ENCODE measurements at places on chromosomes 4 and X. TPM values are rescaled to one million over a fixed set of nuclear protein-coding genes. Genes with fewer than 3 reads are reported as not detected.

The FATE1 gene
- polyA plus RNA-seq = not detected

DNA sequence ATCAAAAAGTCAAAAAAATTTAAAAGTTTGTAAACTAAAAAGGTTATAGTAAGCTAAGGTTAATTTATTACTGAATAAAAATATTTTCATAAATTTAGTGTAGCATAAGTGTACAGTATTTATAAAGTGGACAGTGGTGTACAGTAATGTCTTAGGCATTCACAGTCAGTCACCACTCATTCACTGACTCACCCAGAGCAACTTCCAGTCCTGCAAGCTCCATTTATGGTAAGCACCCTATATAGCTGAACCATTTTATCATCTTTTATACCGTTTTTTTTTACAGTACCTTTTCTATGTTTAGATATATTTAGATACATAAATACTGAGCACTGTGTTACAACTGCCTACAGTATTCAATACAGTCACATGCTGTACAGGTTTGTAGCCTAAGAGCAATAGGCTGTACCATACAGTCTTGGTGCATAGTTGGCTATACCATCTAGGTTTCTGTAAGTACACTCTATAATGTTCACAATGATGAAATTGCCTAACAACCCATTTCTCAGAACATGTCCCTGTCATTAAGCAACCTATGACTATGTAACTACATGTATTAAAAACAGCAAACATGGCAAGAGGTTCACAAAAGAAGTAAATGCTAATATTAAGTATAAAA is 18.6 kb downstream of the ACSL4 start:
- no peak overlapping the region for H3K4me3 ChIP-seq
- no peak for DNase-seq
- H3K27ac ChIP-seq = no peak overlapping the region
- no peaks in the 10 kb centered on the region for H3K4me1 ChIP-seq
- H3K36me3 ChIP-seq = no peaks in the 10 kb centered on the region

GRCh38 chrX:31609130-31609529 is 537.3 kb upstream of the FTHL17 start:
- no peak for DNase-seq
- H3K27me3 ChIP-seq = no peaks in the 10 kb centered on the region
- H3K4me1 ChIP-seq = no peaks in the 10 kb centered on the region
- no peaks in the 10 kb centered on the region for H3K36me3 ChIP-seq
- H3K4me3 ChIP-seq = no peak overlapping the region

GRCh38 chr4:8295471-8295870 is 25.9 kb downstream of the HTRA3 start:
- H3K4me1 ChIP-seq = no peaks in the 10 kb centered on the region
- DNase-seq = peak; percentile 56
- H3K27ac ChIP-seq = no peak overlapping the region
- no peaks in the 10 kb centered on the region for H3K36me3 ChIP-seq
- H3K4me3 ChIP-seq = no peak overlapping the region

The PCDH7 gene
- 24.9 TPM for polyA plus RNA-seq

DNA sequence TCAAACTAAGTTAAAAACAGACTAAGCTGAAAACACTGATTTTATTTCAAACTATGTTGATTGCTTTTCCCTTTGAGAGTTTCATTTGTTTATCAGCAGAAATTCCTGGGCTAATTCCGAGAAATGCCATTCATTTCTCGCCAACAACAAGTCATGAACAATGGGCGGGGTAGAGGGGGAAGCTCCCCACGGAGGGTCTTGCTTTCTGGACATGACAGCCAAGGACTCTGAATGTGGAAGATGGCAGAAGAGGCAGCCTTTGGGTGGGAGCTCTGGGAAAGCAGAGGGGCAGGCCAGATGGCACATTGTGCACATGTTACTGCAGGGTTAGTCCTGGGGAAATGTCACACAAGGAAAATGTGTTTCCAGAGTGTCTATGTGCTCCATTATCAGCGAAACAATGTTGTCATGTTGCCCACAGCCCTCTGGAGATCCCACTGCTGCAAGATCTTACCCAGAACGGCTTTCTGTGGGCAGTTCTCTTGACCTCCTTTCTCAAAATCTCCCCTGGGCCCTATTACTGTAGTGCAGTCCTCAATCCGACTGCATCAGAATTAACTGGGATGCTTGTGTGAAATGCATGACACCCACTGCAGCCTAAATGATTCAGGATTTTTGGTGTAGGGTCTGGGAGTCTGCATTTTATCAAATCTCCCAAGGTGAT is 45.0 kb downstream of the CHRDL1 start:
- no peaks in the 10 kb centered on the region for H3K4me1 ChIP-seq
- no peak for DNase-seq
- H3K36me3 ChIP-seq = no peaks in the 10 kb centered on the region
- H3K27me3 ChIP-seq = no peaks in the 10 kb centered on the region

The HDX gene
- polyA plus RNA-seq = 3.2 TPM

DNA sequence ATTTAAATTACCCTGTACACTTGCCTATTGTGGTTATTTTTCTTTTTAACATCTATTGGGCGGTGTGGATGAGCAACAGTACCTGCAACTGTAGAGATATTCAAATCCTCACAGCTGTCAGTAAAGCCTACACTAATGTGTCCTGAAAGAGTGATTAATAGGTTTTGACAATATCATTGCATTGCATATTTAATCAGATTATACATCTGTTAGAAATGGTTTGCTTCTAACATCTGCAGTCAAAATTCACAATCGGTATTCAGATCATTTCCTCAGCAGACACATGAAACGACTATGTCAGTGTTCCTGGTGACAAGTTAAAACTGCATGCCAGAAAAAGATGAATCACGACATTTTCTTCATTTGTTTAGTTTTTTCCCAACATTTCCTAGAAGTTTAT is 254.6 kb upstream of the EPHA5 start:
- H3K4me3 ChIP-seq = no peak overlapping the region
- H3K36me3 ChIP-seq = no peaks in the 10 kb centered on the region
- H3K4me1 ChIP-seq = no peaks in the 10 kb centered on the region
- DNase-seq = no peak

The DCAF8L2 gene
- not detected for polyA plus RNA-seq

DNA sequence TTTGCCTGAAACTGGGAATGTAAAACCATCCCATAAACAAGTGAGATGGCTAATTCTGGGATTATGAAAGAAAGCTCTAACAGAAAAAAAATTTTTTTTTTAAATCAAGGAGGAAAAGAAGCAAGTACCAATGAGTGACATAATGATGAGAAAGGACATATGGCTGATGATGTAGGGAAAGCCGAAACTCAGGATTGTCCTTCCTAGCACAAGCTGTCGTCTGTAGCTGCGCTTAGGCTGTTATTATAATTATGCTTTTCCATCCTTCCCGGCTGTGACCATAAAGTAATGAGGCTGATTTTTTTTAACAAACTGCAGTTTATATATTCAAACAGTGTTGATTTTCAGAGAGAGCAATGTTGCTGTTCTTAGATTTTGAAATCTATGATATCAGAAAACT is 209.8 kb upstream of the NOCT start:
- DNase-seq = no peak
- no peaks in the 10 kb centered on the region for H3K4me1 ChIP-seq
- no peak overlapping the region for H3K4me3 ChIP-seq
- no peaks in the 10 kb centered on the region for H3K27me3 ChIP-seq

DNA sequence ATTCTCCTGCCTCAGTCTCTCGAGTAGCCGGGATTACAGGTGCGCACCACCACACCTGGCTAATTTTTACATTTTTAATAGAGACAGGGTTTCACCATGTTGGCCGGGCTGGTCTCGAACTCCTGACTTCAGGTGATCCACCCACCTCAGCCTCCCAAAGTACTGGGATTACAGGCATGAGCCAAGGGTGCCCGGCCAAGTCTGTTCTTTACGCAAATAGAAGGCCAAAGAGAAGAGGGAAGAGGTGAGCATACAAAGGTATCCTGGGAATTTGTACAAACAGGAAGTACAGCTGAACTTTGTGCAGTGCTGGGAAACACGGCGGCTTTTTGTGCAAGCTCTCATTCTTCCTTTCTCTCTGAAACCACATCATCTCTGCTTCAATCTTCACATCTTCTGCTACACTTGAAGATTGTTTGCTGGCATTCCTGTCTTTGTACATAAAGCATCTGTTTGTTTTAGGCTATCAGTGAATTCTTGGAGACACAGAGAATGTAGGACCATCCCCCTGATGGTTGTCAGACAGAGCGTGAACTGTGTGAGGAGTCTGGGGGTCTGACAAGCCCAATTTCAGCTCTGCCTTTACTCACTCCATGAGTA is 71.9 kb upstream of the PRSS48 start:
- H3K27ac ChIP-seq = no peak overlapping the region
- H3K4me1 ChIP-seq = peaks cover 2% of the 10 kb centered on the region
- DNase-seq = no peak
- H3K4me3 ChIP-seq = no peak overlapping the region
- no peaks in the 10 kb centered on the region for H3K27me3 ChIP-seq

The MID1IP1 gene
- 27.9 TPM for polyA plus RNA-seq

The FANCB gene
- 0.38 TPM for polyA plus RNA-seq

GRCh38 chr4:45120163-45120562 is 393.8 kb upstream of the GNPDA2 start:
- no peaks in the 10 kb centered on the region for H3K27me3 ChIP-seq
- no peaks in the 10 kb centered on the region for H3K36me3 ChIP-seq
- H3K4me1 ChIP-seq = no peaks in the 10 kb centered on the region

- H3K4me3 ChIP-seq = no peak overlapping the region
- no peaks in the 10 kb centered on the region for H3K36me3 ChIP-seq
- H3K27ac ChIP-seq = no peak overlapping the region
- no peak for DNase-seq
- H3K27me3 ChIP-seq = no peaks in the 10 kb centered on the region
Measured at GRCh38 chr4:120843849-120844527, 78.5 kb downstream of the PRDM5 start.

- H3K27ac ChIP-seq = no peak overlapping the region
- no peaks in the 10 kb centered on the region for H3K27me3 ChIP-seq
- DNase-seq = no peak
- H3K36me3 ChIP-seq = no peaks in the 10 kb centered on the region
- no peak overlapping the region for H3K4me3 ChIP-seq
- H3K4me1 ChIP-seq = no peaks in the 10 kb centered on the region
Measured at GRCh38 chr4:69689599-69689998, 36.6 kb upstream of the UGT2A1 start.

DNA sequence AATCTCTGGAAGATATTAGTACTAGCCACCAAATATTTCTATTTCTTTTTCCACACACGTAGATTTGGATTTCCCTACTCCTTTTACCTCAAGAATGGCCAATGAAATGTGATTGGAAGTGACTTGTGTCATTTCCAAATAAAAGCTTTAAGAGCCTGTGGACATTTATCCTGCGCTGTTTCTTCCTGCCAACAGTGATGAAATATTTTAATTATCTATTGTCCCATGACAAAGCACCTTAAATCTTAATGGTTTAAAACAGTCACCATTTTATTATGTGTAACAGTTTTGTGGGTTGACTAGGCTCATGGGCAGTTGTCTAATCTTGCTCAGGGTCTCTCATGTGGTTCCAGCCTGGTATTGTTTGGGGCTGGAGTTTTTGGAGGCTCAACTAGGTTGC is 3.5 kb upstream of the PGRMC2 start:
- no peaks in the 10 kb centered on the region for H3K36me3 ChIP-seq
- H3K4me3 ChIP-seq = no peak overlapping the region
- no peaks in the 10 kb centered on the region for H3K4me1 ChIP-seq
- no peak for DNase-seq

The NSUN7 gene
- 4.9 TPM for polyA plus RNA-seq

- no peak overlapping the region for H3K27ac ChIP-seq
- DNase-seq = no peak
- no peaks in the 10 kb centered on the region for H3K36me3 ChIP-seq
- H3K27me3 ChIP-seq = no peaks in the 10 kb centered on the region
- no peak overlapping the region for H3K4me3 ChIP-seq
Measured at GRCh38 chr4:1471443-1472147, 65.4 kb upstream of the NKX1-1 start.

DNA sequence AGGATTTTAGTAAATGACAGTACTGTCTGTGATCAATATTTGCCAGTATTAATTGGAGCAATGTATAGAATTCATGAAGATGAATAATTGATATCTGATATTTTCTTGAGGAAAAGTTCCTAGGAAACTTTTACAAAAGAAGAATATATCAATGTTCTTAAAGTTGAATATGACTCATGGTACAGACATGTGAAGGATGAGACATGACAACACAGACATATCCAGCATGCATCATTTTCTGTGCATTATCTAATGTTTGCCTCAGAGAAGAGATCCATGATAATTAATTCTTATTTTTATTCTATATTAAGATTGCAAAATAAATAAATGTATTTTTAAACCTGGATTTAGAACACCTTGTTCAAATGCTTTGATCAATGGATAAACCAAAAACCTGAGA is 452.9 kb upstream of the EPHA5 start:
- DNase-seq = no peak
- H3K4me1 ChIP-seq = no peaks in the 10 kb centered on the region
- H3K4me3 ChIP-seq = no peak overlapping the region
- H3K27me3 ChIP-seq = no peaks in the 10 kb centered on the region

The PRRG3 gene
- not detected for polyA plus RNA-seq

DNA sequence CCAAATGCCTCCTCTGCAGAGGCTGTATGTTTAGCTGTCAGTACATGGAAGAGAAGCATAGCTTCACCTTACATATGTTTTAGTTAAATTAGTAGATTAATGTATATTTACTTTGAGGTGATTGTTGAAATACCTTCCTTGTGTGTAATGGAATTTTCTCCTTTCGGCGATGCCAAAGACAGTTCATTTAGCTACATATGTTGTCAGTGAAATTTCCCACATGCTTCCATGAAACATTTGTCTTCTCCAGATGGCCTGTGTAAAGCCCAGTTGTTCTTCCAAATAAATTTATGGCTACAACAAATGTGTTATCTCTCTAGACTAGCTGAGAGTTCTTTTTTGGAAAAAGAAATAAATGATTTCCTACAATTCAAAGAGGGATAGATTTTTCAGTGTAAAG is 95.2 kb downstream of the GPAT3 start:
- no peak for DNase-seq
- H3K4me3 ChIP-seq = no peak overlapping the region
- H3K4me1 ChIP-seq = no peaks in the 10 kb centered on the region
- H3K27me3 ChIP-seq = no peaks in the 10 kb centered on the region

- no peak overlapping the region for H3K27ac ChIP-seq
- H3K4me3 ChIP-seq = no peak overlapping the region
- no peaks in the 10 kb centered on the region for H3K36me3 ChIP-seq
- no peaks in the 10 kb centered on the region for H3K4me1 ChIP-seq
- no peak for DNase-seq
- H3K27me3 ChIP-seq = no peaks in the 10 kb centered on the region
Measured at GRCh38 chr4:19947349-19947748, 304.4 kb upstream of the SLIT2 start.

The F8A2 gene
- polyA plus RNA-seq = not detected

- H3K27ac ChIP-seq = no peak overlapping the region
- DNase-seq = no peak
- no peaks in the 10 kb centered on the region for H3K4me1 ChIP-seq
- no peak overlapping the region for H3K4me3 ChIP-seq
- no peaks in the 10 kb centered on the region for H3K36me3 ChIP-seq
Measured at GRCh38 chrX:115058276-115058675, 40.9 kb upstream of the IL13RA2 start.

GRCh38 chr4:180615746-180616145 is 1627.5 kb upstream of the TENM3 start:
- H3K4me1 ChIP-seq = no peaks in the 10 kb centered on the region
- H3K36me3 ChIP-seq = no peaks in the 10 kb centered on the region
- no peaks in the 10 kb centered on the region for H3K27me3 ChIP-seq
- no peak overlapping the region for H3K4me3 ChIP-seq
- DNase-seq = no peak
- H3K27ac ChIP-seq = no peak overlapping the region

The KLB gene
- polyA plus RNA-seq = 0.13 TPM

The CENPVL3 gene
- not detected for polyA plus RNA-seq

The MSANTD1 gene
- 0.33 TPM for polyA plus RNA-seq

The TMEM271 gene
- not detected for polyA plus RNA-seq

GRCh38 chrX:16882702-16883486 is 12.7 kb upstream of the RBBP7 start:
- H3K27ac ChIP-seq = peak overlapping the region; percentile 63
- H3K4me3 ChIP-seq = peak overlapping the region; percentile 64
- no peaks in the 10 kb centered on the region for H3K4me1 ChIP-seq

- DNase-seq = peak; percentile 67
- no peaks in the 10 kb centered on the region for H3K27me3 ChIP-seq
Measured at GRCh38 chrX:18884916-18885315, 99.0 kb downstream of the PHKA2 start.
